ENCODE measurements at places on chromosomes 7 and 10. TPM values are rescaled to one million over a fixed set of nuclear protein-coding genes. Genes with fewer than 3 reads are reported as not detected.
A peak's percentile ranks its signal among the peaks of the same experiment; 100 is the strongest.

DNA sequence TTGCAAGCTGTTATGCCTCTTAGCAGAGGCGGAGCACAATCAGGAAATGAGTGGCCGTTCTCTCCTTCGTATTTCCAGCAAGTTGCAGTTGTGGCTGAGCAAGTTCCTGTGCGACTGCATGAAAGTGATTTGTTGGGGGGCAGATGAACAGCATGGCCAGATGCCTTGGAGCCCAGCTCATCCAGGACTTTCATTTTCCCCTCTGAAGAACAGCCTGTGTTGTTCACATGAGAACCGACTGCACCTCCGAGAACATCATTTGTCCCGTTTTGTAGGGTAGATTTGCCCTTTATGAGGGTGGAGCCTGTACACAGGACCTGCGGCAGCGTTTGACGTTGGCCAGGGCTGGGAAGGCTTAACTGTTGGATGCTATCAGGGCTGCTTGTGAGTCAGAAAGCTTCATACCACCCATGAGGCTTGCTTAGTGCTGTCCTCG, 4.4 kb downstream of the BAG3 start:
- DNase-seq = no peak

- no peak for DNase-seq
These were observed 60.4 kb downstream of the EVX1 start for GRCh38 chr7:27303026-27303425.

DNA sequence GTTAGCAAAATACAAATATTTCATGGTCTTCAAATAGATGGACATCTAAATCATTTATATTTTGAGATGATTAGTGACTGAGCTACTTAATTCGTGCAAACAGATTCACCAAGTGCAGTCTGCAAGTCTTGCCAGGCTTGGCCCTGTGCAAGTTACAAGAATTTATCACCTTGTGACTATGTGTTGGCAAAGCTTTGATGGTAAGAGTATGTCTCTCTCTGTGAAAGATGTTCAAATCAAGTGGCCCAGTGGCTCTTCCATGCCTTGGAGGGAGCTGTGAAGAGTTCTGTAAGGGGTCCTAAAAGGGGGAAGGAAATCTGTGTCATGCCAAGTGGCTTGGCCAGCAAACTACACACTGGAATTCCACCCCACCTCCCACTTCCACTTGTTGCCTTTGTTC, 397.3 kb downstream of the TYW1 start:
- no peak for DNase-seq

GRCh38 chr7:45387837-45388236, 186.3 kb upstream of the ADCY1 start:
- no peak for DNase-seq

DNA sequence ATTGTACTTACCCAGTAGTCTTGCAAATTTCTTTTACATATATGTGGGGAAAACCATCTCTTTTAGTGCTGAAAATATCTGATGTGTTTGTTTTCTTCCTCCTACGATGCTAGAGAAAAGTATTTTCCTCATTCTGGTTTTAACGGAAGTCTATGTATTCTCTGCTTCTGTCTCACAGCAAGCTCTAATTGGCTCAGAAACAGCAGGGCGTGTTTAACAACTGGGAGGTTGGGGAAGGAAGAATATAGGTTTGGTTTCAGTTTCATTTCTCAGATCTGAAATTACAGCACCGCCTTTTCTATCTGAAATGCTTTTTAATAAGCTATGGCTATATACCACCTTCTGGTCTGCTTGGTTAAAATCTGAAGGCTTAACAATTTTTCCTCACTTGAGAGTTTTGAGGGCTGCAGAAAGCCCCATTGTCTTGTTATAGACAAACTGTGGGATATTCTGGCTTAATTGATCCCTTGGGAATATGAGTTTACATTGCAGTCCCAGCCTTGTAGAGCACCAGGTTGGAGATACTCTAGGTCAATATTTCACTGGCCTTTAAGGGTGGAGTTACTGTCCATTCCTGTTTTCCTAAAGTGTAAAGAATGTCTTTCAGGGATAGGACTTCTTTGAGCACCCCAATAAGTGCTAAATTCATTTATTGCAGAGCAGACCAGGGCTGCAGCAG, at the start of gene SAMD9:
SAMD9 (minus strand) TSS at position 128 of the 679 bp plus-strand sequence. CDS start 11,882 bp downstream, outside the sequence.
- peak; percentile 86 for DNase-seq

GRCh38 chr10:73780966-73781365, 882 bp upstream of the CHCHD1 start:
- DNase-seq = no peak

DNA sequence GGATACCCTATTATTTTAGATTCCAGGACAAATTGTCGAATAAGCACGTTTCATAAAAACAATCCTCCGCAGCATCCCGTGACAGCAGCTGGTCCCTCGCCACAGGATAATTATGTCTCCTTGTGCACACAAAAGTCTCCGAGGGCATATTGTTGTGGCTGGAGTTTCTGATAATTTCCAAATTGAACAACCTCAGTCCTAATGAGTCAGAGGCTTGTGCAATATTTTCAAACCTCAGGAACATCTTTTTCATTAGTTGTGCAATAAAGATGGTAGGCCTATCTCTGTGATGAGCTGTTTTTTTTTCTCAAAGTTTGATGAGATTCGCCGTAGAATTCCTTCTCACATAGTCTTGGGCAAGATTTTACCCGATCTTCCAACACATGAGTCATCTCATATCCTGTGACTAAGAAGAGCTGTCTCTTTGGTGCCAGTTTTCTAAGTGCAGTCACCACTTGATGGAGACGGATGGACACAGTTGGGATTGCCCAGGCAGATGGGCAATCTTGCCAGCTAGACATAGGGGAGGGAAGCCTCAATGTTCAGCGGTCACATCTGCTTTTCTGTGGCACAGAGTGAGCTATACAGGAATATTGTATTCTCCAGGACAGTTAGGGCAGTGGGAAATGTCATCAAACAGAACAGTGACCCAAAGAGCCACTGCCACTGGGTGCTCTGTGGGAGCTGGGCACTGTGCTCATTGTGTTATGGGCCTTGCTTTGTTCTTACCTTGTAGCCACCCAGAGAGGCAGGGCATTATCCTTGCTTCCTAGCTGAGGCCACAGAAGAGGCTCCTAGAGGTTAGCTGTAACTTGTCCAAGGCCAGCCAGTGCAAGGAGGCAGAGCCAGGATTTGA, 7.8 kb downstream of the HTRA1 start:
- no peak for DNase-seq

DNA sequence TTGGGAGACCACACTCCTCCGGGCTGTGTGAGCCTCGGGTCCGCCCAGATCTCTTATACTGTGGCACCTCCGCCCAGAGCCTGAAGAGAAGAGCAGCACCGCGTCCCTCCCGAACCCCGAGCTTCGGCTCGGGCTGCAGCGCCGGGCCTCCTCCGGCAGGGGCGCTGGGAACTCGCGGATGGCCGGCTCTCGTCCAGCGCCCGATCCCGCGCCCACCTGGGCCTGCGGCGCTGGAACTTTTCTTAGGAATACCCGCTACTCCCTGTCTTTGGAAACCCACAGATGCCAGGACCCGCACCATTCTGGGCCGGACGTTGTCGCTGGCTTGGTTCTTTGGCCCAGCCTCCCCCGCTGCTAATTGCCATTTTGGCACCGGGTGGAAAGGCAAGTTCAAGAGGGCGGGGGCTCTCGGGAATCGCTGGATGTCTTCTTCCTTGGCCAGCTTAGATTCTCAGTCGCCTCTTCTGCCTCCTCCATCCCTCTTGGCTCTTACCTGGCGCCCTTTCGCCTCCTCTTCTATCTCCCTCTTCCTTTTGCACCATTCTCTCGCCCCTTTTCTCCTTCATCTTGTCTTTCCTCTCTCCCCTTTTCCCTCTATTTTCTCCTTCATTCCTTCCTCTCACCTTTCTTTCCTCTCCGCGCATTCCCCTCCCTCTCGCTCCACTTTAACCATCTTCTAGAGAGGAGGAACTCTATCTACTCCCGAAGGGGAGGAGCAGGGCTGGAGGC, 2.1 kb upstream of the SORCS3 start:
- no peak for DNase-seq

DNA sequence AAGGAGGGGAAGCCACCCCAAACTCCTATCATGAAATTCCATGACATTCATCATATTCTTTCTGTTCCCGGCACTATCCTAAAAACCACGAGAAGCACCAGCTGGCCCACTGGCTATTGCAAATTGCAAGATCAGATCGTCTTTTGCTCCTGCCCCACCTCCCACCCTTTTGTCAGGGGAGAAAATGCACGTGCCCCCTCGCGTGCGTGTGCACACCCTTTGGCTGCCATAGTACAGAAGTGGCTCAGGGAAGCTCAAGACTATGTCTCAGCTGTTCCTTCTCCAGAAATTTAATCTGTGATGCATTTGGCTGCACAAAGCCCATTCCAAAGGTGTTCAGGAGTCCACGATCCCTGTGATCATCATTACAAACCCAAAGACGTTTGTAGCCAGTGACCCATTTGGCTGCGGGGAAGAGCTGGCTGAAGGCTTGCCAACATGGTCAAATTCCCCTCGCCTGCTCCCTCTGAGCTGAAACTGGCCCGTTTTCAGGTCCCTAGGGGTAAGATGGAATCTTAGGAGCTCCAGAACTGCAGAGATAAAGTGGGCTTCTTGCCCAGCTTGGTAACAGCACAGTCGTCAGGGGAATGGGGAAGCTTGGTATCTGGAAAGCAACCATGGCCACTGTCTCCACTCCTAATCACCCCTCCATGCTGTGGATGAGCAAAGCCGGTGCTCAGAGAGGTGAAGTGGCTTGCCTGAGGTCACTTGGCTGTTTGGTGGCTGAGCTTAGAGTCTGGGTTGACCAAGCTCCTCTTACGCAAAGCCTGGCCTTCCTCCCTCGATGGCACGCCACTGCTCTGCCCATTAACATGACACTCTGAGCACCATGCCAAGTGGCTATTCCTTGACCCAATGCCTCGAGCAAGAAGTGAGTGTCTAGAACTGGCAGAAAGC, 155.4 kb downstream of the NEURL1 start:
- no peak for DNase-seq

DNA sequence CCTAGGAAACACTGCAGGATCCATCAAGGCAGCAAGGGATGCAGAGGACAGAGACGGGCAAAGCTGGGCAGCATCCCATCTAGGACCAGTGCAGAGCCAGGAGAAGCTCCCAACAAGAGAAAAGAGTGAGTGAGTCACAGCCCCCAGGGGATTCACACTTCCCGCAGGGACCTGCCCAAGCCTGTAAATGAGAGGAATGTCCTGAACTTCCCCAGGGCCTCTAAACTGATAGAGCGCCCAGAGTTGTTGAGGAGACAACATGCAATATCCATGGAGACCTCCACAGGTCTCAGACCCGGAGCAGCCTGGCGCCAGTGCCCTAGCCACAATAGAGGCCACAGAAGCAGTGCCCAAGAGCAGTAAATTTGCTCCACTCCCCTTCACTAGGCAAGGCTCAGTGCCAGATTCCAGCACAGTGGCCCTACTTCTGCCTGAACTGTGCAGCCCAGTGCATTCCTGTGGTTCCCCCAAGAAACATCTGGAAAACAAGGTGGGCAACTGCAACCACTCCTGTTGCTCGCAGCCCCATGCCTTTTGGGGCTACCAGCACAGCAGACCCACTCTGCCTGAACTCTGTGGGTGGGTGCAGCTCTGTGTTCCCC, 567.5 kb downstream of the POM121L12 start:
- DNase-seq = no peak

DNA sequence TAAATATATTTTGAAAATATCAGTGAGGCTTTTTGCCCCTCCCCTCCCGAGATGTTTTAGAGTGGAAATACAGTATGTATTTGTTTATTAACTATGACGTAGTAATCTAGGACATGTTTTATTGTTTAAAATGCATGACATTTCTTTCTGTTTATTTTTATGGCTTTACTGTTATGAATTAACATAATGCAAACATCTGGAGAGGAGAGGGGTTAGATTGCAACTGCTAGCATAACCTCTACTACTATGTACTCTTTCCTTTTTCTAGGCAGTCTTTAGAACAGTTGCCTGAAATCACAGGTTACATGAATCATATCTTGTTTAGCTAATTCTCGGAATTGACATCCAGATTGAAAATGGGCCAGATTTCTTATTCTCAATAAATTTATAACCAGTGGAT, 7.4 kb downstream of the BTAF1 start:
- DNase-seq = no peak

DNA sequence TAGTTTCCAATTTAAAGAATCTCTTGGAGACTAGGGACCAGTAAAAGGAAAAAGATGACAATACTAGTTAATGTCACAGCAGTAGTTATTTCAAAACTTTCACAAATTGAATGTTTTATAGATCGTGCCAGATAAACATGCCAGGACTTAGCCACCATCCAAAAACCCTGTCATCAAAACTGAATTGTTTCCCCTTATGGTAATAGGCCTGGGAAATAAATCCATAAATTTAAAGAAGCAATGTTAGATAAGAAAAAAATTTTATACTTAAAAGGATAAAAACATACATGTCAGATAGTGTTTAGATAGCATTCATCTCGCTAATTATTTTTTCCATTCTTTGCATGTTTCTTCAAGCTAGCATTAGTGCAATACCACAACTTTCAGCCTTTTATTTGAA, 71.2 kb downstream of the SUGCT start:
- DNase-seq = no peak

DNA sequence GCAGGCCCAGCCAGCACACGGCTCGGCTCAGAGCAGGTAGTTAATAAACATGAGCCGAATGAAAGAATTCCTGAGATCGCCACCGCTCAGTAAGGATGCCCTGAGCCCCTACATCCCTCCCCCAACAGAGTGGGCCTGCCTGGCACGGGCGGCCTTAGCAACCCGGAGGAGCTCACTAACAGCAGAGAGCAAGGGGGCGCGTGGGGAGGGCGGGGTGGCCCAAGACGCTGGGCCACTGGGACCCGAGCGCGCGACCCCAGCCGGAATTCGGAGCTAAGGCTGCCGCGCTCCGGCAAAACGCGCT, 403 bp upstream of the ENO4 start:
- peak; percentile 50 for DNase-seq

DNA sequence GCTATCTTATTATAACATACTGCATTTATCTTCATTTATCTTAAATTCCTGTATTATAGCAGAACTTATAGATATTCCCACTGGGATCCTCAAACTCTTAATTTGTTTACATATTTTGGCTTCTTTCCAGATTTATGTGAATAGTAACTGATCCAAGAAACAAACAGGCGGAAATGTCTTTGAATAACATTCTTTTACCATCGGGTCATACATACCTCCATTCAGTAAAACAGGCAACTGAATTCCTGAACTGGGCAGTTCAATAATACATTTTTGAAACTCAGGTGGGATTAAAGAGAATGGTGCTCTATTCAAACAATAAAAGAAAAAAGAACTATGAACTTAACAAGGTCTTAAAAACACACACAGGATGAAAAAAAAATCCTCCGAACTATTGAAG, 337.4 kb downstream of the CRPPA start:
- no peak for DNase-seq

GRCh38 chr7:43583424-43584194, 701 bp downstream of the STK17A start:
- peak; percentile 81 for DNase-seq

FAM131B gene
- total RNA-seq = 0.05 TPM

CABCOCO1 gene
- not detected for total RNA-seq

TCAF2 gene
- 16.0 TPM for total RNA-seq

GIMAP4 gene
- total RNA-seq = 0.27 TPM

LRMDA gene
- not detected for total RNA-seq

Measured in B cell (primary cell).